ENCODE measurements at places on chromosomes 16 and 17. TPM values are rescaled to one million over a fixed set of nuclear protein-coding genes. Genes with fewer than 3 reads are reported as not detected.

Gene KAT8
- 39.0 TPM for total RNA-seq

Gene SLC35B1
- 45.5 TPM for total RNA-seq

Gene ZDHHC1
- total RNA-seq, result 9.9 TPM

Gene LSM12
- 32.4 TPM for total RNA-seq

Gene KPNA2
- 52.4 TPM for total RNA-seq

Gene SPIRE2
- total RNA-seq, result 2.2 TPM

Gene FOXN1
- not detected for total RNA-seq

Gene HEATR9
- not detected for total RNA-seq

Gene METRNL
- total RNA-seq, result 106 TPM

Gene KRTAP4-4
- not detected for total RNA-seq

Gene SLC7A6OS
- 16.0 TPM for total RNA-seq

Gene CDC6
- total RNA-seq, result 9.0 TPM

Gene GINS2
- total RNA-seq, result 1.5 TPM

Gene ZNF48
- 8.3 TPM for total RNA-seq

Gene KRT28
- total RNA-seq, result not detected

Gene GRIN2C
- total RNA-seq, result 1.3 TPM

Gene MYH13
- total RNA-seq, result not detected

Gene RSL1D1
- 70.8 TPM for total RNA-seq

Gene TRPV3
- total RNA-seq, result 1.0 TPM

Gene HGS
- total RNA-seq, result 131 TPM

Gene ARHGDIG
- 0.73 TPM for total RNA-seq

Gene PRSS21
- total RNA-seq, result 2.0 TPM

Gene COPRS
- 145 TPM for total RNA-seq

Gene PPY
- total RNA-seq, result not detected

Gene FSCN2
- 2.0 TPM for total RNA-seq

Gene STAC2
- not detected for total RNA-seq

Gene CLDN6
- not detected for total RNA-seq

Gene CYB5B
- 54.1 TPM for total RNA-seq

Gene CDH3
- total RNA-seq, result 0.17 TPM

Gene MYH2
- not detected for total RNA-seq

Gene SPNS3
- total RNA-seq, result not detected

Gene CTRL
- total RNA-seq, result 0.33 TPM

Gene CDRT15L2
- not detected for total RNA-seq

Data from smooth muscle cell of trachea (primary cell).